ENCODE measurements at places on chromosomes 1 and 21.

DNA sequence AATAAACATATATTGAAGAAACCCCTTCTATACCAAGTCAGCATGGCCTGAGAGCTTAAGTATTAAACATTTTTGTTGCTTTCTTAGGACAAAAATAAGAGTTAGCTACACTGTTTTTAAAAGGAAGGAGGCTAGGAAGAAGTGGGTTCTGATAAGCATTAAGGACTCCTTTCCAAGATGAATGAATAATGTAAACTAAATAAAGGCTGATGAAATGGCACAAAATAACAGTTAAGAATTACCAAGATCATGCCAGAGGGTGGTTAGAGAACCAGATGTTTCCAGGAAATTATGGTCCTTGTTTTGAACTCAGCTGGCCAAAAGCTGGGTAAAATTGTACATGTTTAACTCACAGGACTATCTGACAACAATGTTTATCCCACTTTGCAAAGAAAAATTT, 114.1 kb upstream of the ETS2 start:
- no peak for DNase-seq

GRCh38 chr1:92544756-92545165, 58.0 kb upstream of the GFI1 start:
- no peak for DNase-seq

DNA sequence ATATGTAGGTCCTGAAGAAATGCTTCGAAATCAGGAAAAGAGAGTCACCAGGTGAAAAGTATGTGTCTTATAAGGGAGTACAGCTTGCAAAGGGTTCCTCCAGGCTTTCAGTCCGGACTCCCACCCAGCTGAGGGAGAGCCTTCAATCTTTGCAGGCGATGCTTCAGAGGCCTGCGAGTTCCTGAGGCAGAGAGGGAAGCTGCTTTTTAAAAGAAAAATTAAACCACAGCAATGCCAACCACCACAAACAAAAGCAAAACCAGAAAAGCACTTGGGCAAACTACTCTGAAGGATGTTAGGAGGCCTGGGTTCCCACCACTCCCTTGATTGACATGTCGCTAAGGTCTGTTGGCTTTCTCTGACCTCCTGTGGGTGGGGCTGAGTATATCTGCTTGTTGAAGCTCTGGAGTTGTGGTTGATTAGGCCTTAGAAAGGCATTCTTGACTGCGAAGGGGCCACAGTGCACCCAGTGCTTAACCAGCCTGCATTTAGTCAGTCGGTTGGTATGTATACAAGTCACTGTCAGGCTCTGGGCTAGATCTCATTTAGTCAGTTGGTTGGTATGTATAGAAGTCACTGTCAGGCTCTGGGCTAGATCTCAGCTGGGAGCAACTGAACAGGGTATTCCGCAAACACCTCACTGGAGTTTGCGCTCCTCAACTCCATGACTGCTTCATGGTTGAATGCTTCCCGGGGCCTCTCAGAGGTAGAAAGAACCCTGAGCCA, 1.2 kb downstream of the NIPAL3 start:
- peak; percentile 12 for DNase-seq

- DNase-seq, result no peak
These were observed 54.7 kb upstream of the ZRANB2 start for GRCh38 chr1:71135571-71135970.

GRCh38 chr1:104488296-104489015, 738.8 kb downstream of the AMY1C start:
- no peak for DNase-seq

DNA sequence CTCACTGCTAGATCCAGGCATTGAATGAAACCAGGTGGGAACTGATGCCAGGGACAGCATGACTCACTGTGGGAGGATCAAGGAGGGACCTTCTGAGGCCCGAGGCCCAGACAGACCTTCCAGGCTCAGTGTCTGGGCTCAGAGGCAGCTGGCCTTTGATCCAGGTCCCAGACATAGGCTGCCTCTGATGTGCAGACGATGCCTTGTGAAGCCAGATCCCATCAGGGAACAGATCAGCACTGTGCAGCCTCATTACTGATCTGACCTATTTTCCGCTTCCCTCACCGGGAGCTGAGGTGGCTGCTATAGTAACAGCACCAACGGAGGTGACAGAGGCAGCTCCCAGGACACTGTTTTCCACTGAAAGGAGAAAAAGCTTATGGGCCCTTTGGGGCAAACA, 399.5 kb downstream of the MATN1 start:
- no peak for DNase-seq

DNA sequence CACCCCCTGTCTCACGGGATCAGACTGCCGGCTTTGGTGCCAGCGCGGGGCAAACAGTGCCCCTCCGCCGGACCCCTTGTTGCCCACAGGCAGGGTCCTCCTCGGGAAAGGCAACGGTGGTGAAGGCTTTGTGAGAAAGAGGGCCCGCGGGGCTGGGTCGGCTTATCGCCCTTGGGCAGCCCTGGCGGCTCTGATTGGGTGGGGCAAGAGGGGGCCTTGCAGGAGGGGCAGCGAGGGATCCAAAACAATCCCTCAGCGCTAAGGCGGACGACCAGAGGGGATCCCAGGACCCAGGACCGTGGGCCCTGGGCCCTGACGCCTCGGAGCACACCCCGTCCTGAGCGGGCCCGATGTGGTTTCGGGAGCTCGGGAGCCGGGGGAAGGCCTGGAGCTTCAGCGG, 3.9 kb upstream of the ZNF678 start:
- no peak for DNase-seq

Measured in stimulated activated CD4-positive, alpha-beta T cell treated with anti-CD3 and anti-CD28 coated beads, Interleukin-1b, Interleukin-23, amount 100 ng/mL, for 1 hour (primary cell).